Forelimb muscle (tissue), 1 donor: ENCODE measurements at places on chromosomes 7 and 10.
A peak's percentile ranks its signal among the peaks of the same experiment; 100 is the strongest.

DNA sequence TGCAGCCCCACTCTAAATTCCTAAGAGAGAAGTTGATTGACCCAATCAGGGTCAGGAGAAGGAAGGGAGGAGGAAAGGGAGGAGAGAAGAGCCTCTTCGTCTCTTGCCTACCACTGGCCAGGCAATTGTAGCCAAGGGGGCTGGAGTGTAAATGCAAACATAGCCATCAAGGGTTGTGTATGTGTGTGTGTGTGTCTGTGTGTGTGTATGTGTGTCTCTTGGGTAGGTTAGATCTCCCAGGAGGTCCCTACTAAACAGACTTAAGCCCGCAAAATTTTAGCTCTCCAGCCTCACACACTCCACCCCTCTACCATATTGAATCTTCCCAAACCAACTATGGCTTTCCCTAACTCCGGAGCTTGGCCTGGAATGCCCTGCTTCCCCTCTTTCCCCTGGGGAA is 3.8 kb downstream of the LEP start:
- no peak for DNase-seq

- no peak for DNase-seq
These were observed 56.0 kb downstream of the CCDC7 start for GRCh38 chr10:32501906-32502305.

- no peak for DNase-seq
These were observed 30.0 kb upstream of the PRKAR2B start for GRCh38 chr7:107014387-107015023.

GRCh38 chr10:43114743-43115611 is 23.3 kb upstream of the CSGALNACT2 start:
- no peak for DNase-seq

GRCh38 chr7:127770885-127771284 is 118.9 kb downstream of the SND1 start:
- DNase-seq = no peak

- no peak for DNase-seq
These were observed 361.8 kb downstream of the GATA3 start for GRCh38 chr10:8416192-8416701.

GRCh38 chr10:44388641-44389040 is 3.7 kb upstream of the CXCL12 start:
- no peak for DNase-seq

DNA sequence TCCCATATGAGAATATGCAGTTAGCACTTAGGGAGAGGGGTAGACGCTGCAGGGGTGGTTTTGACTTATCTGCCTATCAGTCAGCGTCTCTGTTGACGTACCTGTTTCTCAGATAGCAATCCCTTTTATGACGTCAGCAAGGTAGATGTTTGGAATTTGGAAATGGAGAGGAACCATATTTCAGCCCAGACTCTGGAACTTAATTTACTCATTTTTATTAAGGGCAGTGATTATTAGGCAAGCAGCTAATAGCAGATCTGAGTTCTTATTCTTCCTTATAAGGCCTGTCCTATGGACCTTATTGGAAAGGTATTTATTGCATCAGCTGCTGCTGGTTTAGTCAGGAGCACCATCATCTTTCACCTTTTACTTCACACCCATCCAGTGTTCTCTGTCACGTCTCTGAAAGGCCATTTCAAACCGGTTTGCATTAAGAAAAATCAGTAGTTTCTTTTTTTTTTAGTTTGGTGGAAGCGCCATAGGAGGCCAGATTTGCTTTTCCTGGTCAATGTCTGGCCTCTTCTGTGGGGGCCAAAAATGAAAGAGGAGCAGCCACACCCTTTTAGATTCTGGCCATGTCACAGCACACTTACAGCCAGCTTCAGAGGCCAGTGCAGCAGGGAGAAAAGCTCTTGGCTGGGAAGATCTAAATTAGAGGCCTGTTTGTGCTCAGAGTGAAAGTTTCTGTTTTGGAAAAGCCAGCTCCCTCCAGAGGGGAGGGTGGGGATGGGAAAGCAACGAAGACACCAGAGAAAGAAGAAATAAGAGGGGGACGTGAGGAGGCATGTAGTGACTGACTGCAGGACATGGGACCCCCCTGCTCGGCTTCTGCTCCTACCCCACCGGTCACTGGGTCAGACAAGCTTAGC is 146.3 kb downstream of the TCF7L2 start:
- no peak for DNase-seq

DNA sequence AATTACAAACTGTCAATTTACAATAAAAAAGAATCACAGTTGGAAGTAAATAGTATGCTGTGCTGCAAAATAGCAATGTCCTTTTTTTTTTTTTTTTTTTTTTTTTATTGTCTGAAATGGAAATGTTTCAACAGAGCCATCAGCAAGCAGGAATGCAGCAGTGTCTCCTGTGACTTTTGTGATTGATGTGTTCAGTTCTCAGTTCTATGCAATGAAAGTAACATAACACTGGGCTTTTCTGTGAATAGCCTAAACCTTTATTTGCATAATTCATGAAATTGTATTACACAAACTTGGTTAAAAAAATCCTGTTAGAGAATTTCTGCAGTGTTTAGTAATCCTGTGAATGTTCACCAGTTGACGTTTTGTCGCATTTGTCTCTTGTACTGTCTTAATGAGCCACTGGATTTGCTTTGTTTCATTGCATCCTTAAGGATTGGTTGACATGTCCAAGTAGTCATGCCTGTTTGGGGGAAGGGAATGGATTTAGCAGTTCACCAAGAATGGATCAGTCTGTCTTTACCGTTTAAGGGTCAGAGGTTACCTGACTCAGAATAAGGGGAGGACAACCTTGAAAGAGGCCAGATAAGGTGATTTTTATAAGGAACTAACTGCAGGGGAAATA is 192.7 kb downstream of the MLLT10 start:
- no peak for DNase-seq

DNA sequence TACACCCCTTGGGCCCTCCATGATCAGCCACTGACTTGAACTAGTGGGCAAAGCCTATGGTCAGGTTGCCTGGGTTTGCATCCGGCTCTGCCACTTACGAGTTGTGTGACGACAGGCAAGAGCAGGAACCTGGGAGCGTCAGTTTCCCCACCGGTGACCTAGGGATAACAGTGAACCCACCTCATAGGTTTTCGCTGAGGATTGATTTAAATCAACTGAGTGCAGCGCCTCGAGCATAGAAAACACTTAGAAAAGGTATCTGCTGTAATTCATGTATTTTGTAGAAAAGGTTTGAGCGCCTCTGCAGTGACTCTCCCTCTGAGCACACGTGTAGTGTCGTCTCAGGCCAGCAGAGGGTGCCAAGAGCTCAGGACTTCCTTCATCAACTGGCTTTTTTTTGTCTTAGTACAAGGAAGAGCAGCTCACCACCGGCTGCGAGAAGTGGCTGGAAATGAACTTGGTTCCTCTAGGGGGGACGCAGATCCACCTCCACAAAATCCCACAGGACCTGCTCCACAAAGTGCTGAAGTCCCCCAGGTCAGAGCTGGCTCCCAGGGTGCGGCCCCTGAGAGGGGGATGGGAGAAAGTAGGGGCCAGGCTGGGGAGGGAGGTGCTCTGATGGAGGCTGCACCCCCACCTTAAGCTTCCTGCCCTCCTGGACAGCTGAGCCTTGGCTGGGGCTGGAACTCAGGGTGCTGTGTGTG is 27.7 kb downstream of the BTBD16 start:
- peak; percentile 67 for DNase-seq

DNA sequence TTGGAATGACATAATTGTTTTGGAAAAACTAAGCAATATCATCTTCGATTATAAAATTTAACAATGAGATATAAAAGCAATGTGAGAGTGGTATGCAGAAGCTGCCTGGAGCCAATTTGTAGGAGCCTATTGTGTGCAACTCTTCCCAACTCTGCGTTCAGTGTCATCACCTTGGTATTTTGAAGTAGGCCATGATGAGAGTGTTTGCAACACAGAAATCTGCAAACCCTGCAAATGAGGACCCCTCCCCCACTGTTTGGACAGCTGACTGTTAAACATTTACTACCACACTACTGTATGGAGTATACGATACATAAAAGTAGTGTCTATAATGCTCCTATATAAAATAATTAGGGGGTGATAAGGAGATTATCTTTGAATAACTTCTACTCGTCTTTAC is 531.3 kb downstream of the ATRNL1 start:
- DNase-seq = no peak

DNA sequence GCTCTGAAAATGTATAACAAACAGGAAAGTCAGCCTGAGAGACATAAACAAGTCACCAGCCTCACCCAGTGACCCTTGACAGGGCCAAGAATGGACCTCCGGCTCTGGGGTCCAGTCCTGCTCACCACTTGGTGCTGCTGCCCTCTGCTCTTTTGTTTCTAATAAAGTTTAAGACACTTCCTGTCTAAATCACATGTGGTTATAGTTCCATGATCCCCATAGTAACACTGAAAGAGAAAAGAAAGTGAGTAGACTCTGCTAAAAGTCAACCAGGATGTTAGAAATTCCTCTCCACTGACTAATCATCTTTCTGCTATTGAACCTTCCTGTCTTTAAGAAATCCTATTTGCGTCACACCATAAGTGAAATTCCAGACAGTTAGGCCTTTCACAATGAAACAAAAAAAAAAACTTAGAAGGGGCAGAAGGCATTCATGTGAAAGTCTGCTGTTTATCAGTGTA is 179.2 kb upstream of the BET1 start:
- DNase-seq = no peak

GRCh38 chr10:96991313-96991841 is 159.3 kb downstream of the LCOR start:
- DNase-seq = no peak

DNA sequence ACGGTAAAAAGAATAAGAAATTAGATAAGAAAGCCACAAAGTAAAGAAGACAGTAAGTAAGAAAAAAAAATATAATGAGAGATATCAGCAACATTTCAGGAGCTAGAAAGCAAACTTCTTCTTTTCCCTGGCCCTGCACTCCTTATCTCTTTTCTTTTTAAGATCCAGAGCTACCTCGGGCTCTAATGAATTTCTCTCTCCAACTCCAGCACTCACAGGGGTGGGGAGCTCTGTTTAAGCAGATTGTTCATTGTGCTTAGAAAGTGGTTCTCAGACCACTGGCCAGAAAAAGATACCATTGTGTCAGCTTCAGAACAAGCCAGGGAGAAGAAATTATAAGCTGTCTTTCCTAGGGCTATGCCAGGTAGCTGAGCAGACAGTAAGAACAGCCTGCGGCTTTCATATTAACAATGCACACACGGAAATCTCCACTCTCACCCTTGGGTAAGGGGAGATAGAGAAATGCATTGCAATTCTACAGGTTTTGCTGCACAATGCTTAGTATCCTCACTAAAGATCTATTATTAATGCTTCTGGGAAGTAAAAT is 19.3 kb downstream of the OR2F1 start:
- DNase-seq = no peak

GRCh38 chr10:131748831-131749766 is 151.7 kb upstream of the PPP2R2D start:
- DNase-seq = no peak

DNA sequence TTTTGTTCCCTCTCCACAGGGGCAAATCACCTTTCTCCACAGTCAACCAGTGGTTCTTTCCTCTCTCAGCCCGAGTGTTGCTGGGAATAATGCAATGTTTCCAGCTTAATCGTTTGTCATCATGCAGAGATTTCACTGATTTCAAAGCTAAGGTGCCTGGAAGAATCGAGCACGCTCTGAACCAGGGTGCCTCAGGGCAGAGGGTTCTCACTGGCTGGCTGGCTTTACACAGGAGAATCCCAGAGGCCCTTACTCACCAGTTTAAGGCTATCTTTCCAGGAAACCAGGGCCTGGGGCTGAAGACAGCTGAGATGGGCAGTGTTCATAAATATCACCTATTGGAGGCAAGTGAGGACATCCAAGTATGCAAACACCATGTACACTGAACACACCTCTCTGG is 21.8 kb downstream of the PLXNA4 start:
- no peak for DNase-seq

DNA sequence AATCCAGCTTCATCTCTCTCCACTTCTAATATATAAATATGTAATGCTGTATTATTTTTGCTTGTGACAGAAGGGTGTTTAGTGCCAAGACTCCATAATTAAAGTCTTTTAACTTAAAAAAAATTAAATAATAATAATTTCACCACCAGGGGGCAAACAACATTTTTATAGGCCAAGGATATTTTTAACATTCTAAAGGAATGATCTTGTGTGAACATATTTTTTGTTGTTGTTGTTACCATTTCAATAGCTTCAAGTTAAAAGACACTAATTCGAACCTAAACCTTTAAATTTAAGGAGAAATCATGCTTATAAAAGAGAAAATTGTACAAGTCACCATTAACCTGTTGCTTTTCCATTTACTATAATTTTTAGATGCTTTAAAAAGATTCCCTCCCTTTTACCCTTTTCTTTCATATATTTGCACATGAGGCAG is 7.5 kb upstream of the DNAJC1 start:
- DNase-seq = no peak

DNA sequence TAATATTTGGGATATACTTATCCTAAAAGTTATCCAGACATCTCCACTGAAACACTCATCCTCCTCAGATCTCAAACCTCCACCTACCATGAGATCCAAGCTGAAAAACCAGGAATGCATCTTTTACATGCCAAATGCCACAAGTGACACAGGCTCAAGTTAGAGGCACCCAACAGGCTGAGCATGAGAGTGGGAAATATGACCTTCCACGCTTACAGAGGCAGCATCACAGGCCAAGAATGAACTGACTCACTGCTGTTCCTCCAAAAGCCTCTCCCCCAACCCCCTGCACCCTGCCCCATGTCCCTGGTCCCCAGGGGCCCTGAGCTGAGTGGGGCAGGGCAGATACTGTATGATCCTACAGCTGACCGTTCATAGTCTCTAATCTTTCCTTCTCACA is 4.8 kb upstream of the MTPAP start:
- no peak for DNase-seq

GRCh38 chr7:131524703-131525102 is 31.7 kb downstream of the PODXL start:
- no peak for DNase-seq

GRCh38 chr7:52648872-52649271 is 386.6 kb upstream of the POM121L12 start:
- DNase-seq = no peak

GRCh38 chr7:121002048-121002756 is 13.7 kb downstream of the CPED1 start:
- DNase-seq = no peak

DNA sequence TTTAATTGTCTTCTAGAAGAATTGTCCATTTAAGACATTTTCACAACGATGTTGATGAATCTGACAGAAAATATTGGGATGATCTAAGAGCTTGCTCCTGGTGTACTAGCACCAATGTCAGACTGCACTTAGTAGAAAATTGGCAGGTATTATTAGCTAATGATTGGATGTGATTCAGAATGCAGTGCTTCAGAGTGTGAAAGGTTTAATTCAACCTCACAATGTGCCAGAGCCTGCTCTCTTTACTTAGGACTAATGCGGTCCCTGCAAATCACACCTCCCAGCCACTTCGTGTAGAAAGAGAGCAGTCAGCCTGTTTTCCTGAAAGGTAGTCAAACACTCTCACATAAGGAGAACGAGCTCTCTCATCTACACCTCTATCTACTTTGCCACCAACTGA is 197.5 kb downstream of the ZNF438 start:
- DNase-seq = no peak

GRCh38 chr10:23981520-23982309 is 227.2 kb upstream of the KIAA1217 start:
- DNase-seq = no peak

GRCh38 chr10:70137927-70138883 is 5.6 kb upstream of the AIFM2 start:
- DNase-seq = no peak
